ENCODE measurements at places on chromosomes 12 and 14.

DNA sequence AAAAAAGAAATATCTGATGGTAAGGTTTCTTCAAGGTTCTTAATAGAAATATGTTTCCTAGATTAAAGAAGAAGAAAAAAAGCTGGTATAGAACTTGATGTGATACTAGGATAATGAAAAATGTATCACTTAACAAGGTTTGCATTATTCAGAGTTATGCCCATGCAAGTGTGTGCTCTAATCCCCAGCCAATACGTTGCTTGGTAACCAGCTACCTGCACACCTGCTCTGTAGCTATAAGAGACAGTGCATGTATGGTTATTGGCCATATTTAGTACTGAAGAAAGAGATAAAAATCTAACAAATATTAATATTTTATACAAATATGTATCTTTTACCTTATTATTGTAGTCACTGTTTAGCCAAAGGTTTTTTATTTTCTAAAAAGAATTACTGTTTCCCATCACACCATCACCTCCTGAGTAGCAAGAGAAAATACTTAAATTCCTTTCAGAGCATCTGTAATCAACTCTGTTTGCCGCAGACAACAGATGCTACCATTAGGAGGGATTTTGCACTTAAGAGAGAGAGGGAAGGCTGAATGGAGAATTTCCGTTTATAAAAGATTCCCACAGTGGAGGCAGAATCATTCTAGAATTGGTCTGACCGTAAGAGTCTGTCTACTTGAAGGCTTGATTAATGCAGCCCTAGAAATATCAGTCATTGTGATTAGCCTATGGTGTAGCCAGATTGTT is 115.6 kb downstream of the NEDD1 start:
- DNase-seq = no peak

- no peak for DNase-seq
Measured at GRCh38 chr14:100576091-100577085, 10.8 kb downstream of the BEGAIN start.

DNA sequence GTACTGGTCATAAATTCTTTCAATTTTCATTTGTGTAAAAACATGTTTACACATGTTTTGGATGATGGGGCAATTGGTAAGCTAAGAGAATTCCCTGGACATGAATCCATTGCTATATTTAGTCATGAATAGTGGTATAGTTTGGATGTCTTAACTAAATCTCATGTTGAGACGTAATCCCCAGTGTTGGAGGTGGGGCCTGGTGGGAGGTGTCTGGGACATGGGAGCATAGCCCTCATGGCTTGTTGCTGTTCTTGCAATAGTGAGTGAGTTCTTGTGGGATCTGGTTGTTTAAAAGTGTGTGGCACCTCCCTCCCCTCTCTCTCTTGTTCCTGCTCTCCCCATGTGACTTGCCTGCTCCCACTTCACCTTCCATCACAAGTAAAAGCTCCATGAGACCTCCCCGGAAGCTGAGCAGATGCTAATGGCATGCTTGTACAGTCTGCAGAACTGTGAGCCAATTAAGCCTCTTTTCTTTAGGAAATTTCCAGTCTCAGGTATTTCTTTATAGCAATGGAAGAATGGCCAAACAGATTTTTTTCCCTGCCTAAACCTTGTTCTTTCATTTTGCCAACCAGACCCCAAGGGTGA is 33.6 kb downstream of the CTSG start:
- DNase-seq = no peak

DNA sequence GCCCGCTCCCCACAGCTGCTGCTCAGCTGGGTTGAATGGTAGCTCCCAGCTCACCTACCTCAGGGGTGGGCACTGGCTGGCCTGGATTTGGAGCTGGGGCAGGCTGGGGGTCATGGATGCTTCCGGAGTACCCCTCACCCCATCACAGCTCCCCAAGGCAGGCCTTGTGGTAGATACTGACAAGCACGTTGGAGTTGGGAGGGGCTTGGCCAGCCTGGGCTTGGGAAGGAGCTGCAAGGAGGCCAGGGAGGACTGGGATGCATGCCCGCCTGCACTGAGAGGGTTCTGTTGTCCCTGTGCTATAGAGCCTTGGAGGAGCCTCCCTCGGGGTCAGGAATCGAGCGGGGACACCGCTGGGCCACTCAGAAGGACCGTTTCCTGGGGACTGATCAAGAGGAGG is 14.2 kb downstream of the TMEM63C start:
- no peak for DNase-seq

GRCh38 chr12:61018571-61018970 is 1241.6 kb upstream of the USP15 start:
- DNase-seq = no peak

GRCh38 chr12:28223858-28224257 is 33.6 kb downstream of the CCDC91 start:
- no peak for DNase-seq

DNA sequence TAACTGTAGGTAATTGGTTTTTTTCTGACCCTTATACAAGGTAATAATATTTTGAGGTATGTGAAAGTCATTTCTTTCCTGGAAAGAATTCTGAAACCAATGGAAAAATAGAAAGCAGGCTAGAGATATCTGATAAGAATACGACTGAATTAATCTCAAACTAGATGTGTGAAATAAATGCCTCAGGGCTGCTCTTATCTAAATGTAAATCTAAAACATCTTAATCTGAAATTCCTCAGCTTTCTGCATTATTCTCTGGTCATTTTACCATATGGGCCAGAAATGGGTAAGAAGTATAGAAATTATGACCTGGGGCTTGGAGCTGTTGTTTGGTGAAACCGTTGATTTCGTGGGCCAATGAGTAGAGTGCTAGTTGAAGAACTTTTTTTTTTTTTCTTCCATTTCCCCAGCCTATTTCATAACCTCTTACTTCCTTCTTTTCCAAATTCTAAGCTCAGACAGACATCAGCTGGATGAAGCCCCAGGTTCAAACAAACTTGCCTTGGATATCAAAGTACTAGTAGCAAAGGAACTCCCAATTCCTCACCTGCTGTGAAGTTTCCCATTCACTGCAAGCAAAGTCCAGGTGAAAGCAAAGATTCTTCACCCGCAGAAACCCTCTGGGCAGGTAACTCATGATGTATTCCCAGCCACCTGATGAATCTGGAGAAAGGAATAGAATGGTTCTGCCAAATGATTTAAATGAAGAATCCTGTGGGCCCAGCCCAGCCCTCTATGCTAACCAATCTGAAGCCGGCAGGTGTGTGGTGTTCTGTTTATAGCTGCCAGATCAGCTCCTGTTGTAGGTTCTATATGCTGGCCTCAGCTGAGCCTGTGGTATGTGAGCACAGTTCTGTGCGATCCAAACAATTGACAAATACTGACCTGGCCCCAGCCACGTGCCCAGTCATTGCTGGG is 9.7 kb upstream of the FOS start:
- DNase-seq = peak; percentile 10

GRCh38 chr12:53052419-53053217 is 2.8 kb downstream of the TNS2 start:
- peak; percentile 91 for DNase-seq

DNA sequence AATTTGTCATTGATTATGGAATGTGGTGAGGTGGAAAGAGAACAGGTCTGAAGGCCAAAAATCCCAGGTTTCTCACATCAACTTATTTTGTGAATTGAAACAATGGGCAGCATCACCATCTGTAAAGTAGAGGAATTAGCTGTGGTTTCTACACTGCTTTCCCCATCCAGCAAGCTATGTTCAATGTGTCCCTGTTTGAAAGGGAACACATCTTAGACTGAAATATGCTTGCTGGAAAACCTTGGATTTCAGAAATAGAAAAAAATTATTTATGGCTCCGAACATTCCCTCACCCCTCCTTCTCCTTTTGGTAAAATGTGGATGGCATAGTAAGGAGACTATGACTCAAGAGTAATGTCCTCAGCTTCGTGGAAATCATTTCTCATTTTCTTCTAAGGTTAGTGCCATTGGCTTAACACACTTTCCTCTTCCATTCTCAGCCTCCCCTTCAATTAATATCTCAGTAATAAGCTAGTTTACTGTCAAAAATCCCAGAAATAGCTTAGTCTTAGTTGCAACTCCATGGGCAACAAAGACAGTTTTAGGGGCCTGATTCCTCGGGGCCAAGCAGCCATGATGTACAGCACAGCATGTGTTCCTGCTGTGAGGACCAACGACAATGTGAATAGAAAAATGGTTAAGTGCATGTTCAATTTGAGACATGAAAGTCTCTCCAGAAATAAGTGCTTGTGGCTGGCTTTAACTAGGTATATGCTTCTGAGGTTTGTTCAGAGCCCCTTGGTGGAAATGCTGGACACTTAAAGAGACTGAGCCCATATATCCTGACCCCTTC is 205.8 kb upstream of the SLC38A2 start:
- DNase-seq = no peak
